CD4-positive, alpha-beta T cell treated with Interleukin-15 for 4 hours (primary cell): ENCODE measurements at places on chromosomes 11 and 22.

DNA sequence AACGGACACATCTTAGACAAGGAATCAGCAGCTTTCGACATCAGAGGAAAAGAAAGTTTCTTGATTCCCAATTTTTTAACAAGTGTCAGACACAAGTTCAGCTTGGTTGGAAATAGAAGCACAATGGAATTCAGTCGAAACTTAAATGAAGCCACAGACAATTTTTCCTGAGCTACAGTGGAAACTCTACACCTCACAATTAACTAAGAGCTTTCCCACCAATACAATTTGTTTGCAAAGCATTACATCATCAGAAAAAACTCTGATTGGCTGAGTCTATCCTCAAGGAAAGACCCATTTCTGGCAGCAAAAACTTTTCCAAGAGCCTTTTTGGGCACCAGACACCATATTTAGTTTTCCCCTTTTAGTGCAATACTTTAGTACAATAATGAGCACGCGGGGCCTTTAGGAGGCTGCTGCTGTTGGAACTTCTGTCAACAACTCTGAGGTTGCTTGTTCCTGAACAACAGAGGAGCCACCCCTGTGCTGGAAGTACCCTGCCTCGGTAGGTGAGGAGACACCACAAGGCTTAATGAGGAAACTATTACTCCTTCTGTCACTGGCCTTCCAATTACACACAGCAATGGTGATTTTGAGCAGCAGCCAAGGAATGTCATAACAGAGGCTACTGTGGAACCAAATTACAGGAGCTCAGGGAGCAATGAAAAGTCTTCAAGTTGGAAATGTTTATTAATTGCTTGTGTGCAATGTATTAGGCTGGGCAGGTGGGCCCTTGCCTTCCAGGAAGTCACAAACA, 61.9 kb upstream of the BARX2 start:
- no peak for DNase-seq

GRCh38 chr11:1409108-1409851, 19.5 kb downstream of the BRSK2 start:
- no peak for DNase-seq

GRCh38 chr11:73347067-73347466, 29.1 kb upstream of the RELT start:
- no peak for DNase-seq

DNA sequence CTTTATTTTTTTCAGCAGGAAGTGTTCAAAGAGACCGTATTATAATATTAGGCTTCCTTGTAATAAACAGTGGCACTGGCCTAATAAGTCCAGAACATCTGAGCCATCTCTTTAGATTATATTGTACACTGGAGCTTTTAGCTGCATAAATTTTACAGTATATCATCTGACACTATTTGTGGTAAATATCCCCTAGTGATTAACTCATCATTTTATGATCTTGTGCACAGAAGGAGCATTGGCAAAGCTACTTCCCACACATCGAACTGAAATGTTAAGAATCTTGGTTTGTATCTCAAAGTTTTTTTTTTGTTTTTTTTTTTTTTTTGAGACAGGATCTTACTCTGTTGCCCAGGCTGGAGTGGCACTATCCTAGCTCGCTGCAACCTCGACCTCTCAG, 162.7 kb downstream of the HIPK3 start:
- DNase-seq = no peak

GRCh38 chr11:134575504-134576230, 163.6 kb upstream of the B3GAT1 start:
- no peak for DNase-seq

GRCh38 chr22:17970201-17970708, 54.1 kb downstream of the MICAL3 start:
- DNase-seq = no peak
